ENCODE measurements at places on chromosomes 2 and 18. TPM values are rescaled to one million over a fixed set of nuclear protein-coding genes. Genes with fewer than 3 reads are reported as not detected.

PDCD1 gene
- not detected for total RNA-seq

IGFBP2 gene
- total RNA-seq, result 366 TPM

MDH1B gene
- total RNA-seq, result 2.0 TPM

PAIP2B gene
- total RNA-seq, result 7.4 TPM
